Activated T-helper 2 cell treated with anti-CD3 and anti-CD28 coated beads, Interferon-gamma antibody, Interleukin-2, Interleukin-4, amounts not matched to agents 10 μg/mL and 5 μg/mL and 100 μg/mL, durations not matched to agents 14 hours and 24 hours and 36 hours (primary cell): ENCODE measurements at places on chromosomes 16 and 17.
A peak's percentile ranks its signal among the peaks of the same experiment; 100 is the strongest.

DNA sequence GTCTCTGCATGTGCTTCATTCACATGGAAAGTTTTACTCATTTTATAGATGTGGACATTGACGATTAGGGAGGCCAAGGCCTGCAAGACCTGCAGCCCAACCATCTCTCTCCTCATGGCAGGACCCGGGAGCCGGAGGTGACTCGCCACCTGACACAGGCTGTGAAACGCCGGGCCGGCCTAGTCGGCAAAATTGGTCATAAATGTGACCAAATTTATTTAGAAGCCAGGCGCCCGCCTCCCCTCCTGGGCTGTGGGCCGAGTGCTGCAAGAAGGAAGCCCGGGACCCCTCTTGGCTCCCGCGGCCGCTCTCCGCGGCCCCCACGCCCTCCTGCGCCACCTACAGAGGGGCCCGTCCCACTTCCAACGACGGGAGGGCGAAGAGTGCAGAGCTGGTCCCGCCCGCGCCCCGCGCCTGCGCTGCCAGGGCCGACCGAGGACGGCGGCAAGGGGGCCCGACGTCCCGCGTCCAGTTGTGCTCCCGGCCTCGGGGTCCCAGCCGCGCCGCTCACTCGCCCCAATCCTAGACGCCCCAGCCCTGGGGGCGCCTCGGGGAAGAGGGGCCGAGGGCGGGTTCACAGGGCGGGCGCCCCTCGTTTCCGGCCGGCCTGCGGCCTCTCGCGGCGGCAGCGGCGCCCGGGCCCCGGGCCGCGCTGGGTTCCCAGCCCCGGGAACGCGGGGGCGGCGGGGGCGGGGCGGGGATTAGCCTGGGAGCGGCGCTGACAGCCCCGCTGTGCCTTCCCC is 47.5 kb downstream of the WNT3 start:
- DNase-seq, result no peak

DNA sequence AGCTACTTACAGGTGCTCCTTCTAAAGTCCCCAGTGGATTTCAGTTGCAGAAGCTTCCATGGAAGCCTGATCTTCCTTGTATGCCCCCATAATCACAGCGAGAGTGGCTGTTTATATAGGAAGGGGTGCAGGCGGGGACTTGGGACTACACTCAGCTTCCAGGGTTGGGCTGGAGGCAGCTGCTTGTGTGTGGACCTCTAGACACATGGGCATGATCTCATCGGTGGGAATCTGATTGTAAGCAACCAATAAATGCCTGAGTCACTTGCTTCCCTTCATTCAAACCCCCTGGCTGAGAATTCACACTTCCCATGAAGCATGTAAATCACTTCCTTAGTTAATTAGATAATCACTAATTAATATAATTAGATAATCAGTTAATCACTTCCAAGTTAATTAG is 1.0 kb upstream of the KRT20 start:
- DNase-seq, result no peak

DNA sequence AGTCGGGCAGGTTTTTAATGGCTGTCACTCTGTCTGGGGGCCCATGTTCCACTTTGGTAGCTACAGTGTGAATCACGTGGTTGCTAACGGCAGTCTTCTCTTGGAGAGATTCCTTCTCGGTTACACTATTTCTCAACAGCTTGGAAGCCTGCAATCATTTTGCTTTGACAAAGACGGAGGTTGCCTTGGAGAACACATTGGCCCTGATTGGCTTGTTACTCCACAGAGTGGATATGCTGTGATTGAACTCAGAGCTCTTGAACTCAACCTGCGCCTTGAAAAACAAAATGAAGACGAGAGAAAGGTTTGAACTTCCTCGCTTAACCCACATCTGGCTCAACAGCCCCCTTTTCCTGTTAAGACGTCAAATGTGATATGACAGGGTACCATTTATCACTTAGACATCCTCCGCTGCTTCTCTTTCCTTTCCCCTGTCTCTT is 218.9 kb downstream of the MAF start:
- no peak for DNase-seq

DNA sequence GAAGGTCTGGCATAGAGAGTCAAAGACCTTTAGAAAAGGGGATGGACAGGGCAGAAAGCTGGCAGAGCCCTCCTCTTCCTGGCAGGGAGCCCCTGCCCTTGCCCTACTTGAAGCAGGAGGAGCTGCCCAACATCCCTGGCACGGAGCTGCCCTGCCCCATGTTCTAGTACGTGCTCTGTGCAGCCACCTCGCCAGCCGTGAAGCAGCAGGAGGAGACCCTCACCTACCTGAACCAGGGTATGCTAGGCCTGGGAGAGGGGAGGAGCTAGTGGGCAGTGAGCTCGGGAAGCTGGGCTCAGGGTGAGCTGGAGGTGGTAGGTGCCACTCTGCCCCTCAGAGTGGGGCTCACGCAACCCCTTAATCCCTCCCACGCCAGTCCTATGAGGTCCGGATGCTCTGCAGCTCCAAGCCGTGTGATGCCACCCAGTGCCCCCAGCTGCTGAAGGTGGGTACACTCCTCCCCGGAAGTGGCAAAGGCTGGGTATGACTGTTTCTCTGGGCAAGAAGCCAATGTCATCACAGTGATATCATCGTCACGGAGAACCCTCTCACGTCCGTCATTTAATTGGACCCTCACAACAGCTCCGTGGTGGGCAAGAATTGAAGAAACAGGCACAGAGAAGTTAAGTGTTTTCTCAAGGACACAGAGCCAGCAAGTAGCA is 12.7 kb upstream of the STAC2 start:
- no peak for DNase-seq

GRCh38 chr17:40327244-40327729 is 18.3 kb downstream of the RARA start:
- DNase-seq, result no peak

GRCh38 chr17:51439395-51440229 is 179.3 kb downstream of the UTP18 start:
- no peak for DNase-seq

- no peak for DNase-seq
Observed at GRCh38 chr17:45143767-45144198, 4.5 kb upstream of the HEXIM1 start.

GRCh38 chr17:77153999-77154586 is 13.3 kb downstream of the SEC14L1 start:
- no peak for DNase-seq

DNA sequence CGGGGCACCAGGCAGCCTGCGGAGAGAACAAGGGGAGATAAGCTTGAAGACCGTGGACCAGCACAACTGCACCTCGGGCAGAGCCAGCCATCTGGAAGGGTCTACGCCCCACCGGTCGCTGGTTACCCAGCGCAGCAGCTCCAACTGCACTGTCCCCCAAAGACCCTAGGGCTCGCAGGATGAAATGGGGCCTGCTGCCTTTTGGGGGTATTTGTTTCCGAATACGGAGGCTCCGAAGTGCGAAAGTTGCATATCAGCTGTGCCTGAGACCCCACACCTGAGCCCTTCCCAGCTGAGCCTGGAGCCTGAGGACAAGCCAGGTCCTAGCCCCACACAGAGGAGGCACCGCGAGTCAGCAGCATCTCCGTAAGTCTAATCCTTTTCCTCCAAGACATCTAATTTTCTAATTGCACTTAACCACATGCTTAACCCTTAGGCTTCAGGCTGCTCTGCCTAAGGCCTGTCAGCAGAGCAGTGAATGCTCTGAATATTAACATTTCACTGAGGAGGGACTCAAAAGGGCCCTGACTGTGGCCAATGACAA is 4.0 kb downstream of the KIFC3 start:
- DNase-seq, result no peak

DNA sequence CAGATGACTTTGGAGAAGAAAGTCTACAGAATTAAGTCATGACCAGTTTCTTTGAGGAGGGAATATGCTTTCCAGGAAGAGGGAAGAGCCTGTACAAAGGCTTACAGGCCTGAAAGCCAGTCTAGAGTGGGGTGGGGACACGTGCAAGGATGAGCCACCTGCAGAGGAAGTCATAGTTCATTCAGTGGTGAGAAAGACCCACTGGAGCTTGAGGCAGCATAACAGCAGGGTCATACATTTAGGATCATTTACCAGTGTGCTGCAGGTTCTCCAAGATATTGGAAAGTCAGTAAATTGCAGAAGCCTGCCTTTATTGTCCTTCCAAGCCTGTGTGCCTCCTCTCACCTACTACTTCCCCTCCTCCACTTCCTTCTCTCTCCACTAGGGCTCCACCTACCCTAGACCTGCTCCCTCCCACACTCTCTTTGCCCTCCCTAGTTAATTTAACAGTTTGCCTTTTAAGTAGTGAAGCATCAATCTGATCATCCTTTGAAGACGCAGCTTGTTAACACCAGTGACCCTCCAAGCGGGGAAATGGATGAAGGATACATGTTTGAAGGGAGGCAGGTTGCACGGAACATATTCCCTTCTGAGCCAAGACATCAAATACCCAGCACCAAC is 40.2 kb downstream of the CDRT15 start:
- no peak for DNase-seq

DNA sequence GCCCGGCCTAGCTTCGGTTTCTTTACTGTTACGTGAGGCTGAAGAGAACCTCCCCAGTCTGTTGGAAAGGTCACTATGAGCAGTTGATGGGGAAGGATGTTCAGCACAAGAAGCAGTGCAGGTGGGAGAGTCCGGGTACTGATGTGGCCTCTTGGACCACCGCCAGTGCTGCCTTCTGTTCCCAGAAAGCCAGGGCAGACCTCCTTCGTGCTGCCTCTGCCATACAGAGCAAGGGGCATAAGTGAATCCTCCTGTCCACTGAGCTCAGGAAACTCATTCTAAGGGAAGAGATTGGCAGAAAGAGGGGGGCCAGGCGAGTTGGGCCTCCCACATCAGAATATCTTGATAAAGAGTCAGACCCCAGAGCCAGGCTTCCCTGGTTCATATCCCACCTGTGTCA is 3.7 kb downstream of the PPP4C start:
- DNase-seq, result no peak

DNA sequence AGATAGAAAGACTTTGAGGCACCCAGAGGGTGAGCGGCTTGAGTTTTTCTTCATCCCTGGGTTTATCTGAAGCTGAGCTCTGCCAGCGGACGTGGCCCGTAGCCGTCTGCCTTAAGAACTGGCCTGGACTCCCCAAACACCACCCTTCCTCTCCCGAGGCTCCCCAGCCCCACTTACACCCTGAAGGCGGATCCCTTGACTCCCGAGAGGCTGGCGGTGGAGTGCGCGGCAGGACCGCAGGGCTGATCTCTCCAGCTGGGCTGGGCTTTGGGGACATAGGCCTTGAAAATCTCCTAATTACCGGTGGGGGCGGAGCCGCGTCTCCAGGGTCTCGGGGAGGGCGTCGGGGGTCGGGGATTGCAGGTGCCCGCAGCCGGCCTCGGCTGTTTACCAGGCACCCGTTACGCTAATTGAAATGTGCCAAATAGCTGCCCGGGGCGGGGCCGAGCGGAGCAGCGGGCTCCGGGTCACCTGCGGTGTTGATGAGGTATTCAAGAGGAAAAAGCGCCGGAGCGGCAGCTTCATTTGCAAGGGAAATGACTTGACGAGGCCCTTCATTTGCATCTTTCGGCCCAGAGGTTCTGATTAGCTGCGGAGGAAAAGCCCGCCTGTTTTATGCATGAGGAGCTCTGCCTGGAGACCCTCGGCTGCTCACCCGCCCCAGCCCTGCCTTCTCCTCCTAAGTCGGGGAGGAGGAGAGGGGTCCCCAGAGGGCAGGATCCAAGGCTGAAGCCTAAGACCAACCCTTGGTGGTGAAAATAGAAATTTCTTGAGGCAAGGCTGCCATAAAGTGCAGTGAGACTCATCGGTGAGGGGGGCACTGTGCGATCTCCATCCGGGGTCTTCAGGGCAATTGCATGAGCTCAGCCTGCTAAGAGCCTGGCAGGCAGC is 100.7 kb downstream of the MGAT5B start:
- DNase-seq, result peak; percentile 27

DNA sequence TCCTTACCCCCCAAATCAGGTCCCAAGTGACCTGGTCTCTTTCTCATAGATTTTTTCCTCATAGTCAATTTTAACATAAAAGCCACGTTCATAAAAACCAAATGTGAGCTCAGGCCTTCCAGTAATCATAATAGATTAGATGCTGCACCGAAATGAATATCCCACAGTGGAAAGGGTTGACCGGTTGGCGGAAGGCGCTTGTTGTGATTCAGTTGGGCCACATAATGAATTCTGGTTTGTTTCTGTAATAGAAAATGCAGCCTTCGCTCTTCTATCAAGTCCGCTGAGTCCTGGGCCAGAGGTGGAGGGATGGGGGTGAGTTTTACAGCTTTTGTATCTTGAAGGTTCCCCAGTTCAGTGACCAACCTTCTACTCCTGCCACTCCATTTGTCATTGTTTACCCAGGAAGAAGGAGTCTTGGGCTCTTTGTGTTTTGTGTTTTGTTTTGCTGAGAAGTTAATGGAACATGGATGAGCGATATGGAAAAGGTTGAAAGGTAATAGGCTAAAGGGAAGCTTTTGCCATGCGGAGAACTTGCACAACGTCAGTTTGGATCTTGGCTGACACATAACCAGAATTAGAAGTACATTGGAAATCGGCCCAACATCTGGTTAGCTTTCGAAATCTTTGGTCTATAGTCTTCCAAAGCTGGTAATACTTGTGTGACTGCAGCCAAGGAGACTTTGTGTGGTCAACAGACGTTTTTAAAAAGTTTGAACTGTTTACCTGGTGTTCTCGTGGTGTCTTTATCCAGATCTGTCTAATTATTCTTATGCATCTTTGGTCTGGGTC is 89.5 kb downstream of the CLEC16A start:
- no peak for DNase-seq

DNA sequence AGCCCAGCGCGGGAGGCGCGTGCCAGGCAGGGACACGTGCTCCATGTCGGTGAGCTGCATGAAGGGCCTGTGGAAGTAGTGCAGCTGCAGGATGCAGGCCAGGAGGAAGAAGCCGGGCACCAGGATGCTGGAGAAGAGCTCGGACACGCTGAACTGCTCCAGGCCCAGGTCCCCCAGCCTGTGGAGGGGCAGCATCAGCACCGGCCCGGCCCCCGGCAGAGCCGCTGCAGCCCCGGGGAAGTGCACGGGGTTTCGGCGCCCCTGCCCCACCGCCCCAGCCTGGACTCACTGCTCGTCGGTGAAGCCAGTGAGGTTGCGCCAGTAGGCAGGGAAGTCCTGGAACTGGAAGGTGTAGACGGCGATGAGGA is 28.0 kb downstream of the CTU2 start:
- DNase-seq, result no peak

DNA sequence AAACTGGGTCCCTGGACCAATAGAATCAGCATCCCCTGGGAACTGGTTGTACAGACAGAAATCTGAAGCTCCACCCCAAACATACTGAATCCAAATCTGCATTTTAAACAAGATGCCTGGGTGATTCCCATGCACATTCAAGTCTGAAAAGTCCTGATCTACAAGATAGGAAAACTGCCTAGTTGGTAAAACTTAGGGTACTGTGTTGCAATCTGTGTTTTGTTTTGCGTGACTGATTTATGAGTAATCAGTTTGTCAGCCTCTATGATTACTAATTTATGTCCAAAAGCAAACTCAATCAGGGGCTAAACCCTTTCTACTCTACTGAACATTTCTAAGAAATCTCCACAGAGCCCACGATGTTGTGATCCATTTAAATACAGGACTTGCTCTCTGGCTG is 103.8 kb downstream of the YPEL2 start:
- DNase-seq, result no peak
